ENCODE measurements at places on chromosomes 1 and 21. TPM values are rescaled to one million over a fixed set of nuclear protein-coding genes. Genes with fewer than 3 reads are reported as not detected.

- no peak overlapping the region for H3K27ac ChIP-seq
- no peaks in the 10 kb centered on the region for H3K4me1 ChIP-seq
- H3K4me3 ChIP-seq: no peak overlapping the region
- no peaks in the 10 kb centered on the region for H3K36me3 ChIP-seq
These were observed 10.4 kb downstream of the IL20 start for GRCh38 chr1:206875752-206876377.

Gene RNF186
- not detected for polyA plus RNA-seq

DNA sequence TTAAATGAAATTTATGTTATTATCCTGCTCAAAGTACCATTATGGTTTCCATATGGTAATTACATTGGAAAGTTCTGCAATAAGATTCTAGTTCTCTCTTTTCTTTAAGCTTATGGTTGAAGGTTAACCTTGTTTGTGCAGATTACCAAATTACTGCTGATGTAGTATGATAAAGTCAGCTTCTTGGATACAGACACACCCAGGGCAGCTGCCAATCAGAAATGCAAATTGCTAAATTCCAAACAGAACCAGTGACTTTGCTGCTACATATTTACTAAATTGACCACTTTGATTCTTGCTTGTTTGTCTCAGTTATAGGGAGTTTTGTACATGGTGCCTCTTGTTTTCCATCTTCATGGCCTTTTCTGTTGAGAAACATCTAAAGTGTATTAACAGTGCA, 26.5 kb downstream of the GNAT2 start:
- no peaks in the 10 kb centered on the region for H3K27me3 ChIP-seq
- no peak for DNase-seq
- H3K36me3 ChIP-seq: peaks cover 70% of the 10 kb centered on the region
- no peaks in the 10 kb centered on the region for H3K4me1 ChIP-seq
- H3K4me3 ChIP-seq: no peak overlapping the region

Gene DPYD
- 24.5 TPM for polyA plus RNA-seq

Gene BTF3L4
- 26.1 TPM for polyA plus RNA-seq

Gene C1orf50
- polyA plus RNA-seq: 2.6 TPM

GRCh38 chr1:203166192-203166940, 9.3 kb downstream of the MYBPH start:
- no peaks in the 10 kb centered on the region for H3K36me3 ChIP-seq
- DNase-seq: no peak
- H3K4me1 ChIP-seq: no peaks in the 10 kb centered on the region
- no peak overlapping the region for H3K4me3 ChIP-seq
- H3K27me3 ChIP-seq: no peaks in the 10 kb centered on the region

Gene NBPF6
- not detected for polyA plus RNA-seq

- no peaks in the 10 kb centered on the region for H3K4me1 ChIP-seq
- no peaks in the 10 kb centered on the region for H3K36me3 ChIP-seq
- H3K27ac ChIP-seq: no peak overlapping the region
- DNase-seq: no peak
- H3K4me3 ChIP-seq: no peak overlapping the region
These were observed 236.6 kb downstream of the DSCAM start for GRCh38 chr21:40610345-40610744.

Gene IFFO2
- 10.5 TPM for polyA plus RNA-seq
